ENCODE measurements at places on chromosomes 4 and X. TPM values are rescaled to one million over a fixed set of nuclear protein-coding genes. Genes with fewer than 3 reads are reported as not detected.

DNA sequence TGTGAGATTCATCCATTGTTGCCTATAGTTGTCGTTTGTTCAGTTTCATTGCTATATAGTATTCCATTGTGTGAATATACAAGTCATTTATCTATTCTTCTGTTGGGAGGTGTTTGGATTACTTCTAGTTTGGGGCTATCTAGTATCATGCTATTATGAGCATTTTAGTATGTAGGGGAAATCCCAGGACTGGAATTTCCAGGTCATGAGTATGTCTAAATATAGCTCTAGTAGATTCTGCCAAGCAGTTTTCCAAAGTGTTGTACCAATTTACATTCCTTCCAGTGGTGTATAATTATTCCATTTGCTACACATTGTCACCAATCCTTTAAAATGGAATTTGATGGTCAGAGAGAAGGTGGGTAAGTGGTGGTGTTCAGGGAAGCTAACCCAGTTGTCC is 30.1 kb downstream of the EGFL6 start:
- no peak for ATAC-seq

DNA sequence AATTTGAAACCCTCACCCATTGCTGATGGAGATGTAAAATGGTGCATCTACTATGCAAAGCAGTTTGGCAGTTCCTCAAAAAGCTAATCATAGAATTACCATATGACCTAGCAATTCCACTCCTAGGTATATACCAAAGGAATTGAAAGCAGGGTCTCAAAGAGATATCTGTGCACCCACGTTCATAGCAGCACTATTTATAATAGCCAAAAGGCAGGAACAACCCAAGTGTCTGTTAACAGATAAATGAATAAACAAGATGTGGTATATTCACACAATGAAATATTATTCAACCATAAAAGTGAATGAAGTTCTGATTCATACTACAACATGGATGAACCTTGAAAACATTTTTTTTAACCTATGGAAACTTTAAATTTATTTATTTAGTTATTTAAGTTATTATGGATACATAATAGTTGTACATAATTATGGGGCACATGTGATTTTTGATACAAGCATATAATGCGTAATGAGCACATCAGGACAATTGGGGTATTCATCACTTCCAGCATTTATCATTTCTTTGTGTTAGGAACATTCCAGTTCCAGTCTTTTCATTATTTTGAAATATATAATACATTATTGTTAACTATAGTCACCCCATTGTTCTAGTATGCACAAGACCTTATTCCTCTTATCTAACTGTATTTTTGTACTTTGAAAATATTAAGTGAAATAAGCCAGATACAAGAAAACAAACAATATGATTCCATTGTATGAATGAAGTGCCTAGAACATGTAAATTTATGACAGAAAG is 205.6 kb upstream of the CNKSR2 start:
- no peak for ATAC-seq

DNA sequence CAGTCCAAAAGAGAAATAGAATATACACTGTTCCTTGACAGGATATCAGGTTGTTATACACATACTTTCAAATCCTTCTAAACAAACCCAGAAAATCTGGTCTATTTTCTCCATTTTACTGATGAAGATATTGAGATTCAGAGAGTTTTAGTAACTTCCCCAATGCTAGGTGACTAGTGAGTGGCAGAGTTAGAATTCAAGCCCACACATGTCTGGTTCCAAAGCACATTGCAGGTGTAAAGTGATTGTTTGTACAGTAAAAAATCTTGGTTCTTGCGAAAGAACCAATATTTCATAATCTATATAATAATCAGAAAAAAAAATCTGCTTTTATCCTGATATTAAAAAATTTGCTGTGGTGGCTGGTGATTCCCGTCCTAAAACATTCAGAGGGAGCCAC is 39.5 kb upstream of the EMCN start:
- no peak for ATAC-seq

GRCh38 chr4:42786350-42787078 is 106.0 kb upstream of the GRXCR1 start:
- ATAC-seq, result no peak

- ATAC-seq, result no peak
Measured at GRCh38 chr4:118367361-118367760, 14.6 kb upstream of the PRSS12 start.

DNA sequence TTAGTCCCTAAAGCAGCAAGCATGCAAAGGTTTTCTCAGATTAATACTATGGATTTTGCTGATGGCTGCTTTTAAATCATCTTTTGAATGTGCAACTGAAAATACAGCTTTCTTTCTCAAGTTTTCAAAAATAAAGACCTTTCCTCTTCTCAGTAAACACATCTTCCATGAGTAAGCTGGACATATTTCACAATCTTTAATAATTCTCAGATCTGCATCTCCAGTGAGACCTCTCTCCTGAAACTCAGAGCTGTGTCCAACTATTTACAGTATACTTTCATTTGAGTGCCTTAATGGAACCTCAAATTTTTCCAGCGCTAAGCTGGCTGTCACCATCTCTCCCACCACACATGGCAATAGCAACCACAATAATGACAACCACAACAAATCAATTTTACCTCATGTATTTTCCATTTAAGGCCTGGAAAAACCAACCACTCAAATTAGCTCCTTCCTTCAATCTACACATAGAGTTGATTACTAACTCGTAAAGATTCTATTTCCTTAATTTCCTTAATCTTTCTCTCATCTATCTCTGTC is 192.4 kb upstream of the RPL34 start:
- ATAC-seq, result no peak

DNA sequence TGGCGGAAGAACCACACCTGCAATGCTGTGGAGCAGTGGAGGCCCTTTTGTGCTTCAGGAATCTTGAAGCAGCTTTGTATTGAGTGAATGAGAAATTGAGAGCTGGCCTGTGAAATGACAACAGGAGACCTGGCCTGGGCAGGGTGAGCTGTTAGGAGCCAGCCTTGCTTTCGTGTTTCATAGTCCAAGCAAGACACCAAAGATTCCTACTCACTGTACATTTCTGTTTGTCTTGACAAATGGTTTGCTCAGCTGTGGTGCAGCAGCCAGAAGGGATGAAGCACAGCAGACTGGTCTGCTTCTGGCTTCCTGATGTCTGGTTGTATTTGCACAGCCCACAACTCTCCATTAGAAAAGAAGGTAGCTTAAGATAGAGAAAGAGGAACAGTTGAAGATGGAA is 96.5 kb downstream of the GATB start:
- no peak for ATAC-seq

GRCh38 chr4:185242749-185243533 is 33.5 kb downstream of the SNX25 start:
- no peak for ATAC-seq

GRCh38 chr4:174697202-174697601 is 131.8 kb downstream of the GLRA3 start:
- ATAC-seq, result no peak

DNA sequence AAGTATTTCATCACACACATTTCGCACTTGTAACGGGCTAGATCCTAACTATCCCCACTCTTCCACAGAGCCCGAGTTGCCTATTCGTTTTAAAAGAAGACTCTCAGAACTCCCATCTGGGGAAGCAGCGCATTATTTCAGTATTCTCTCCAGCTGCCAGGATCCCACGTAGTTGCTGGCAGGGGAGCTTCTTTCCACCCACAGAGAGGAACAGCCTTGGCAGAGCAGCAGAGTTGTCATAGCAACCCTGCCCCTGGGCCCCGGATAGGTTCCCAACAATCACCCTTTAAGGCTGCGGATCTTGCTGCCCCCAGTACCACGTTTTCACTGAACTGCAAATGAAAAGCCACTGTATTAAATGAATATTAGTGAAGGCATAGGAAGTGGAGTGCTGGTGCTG is 106.7 kb downstream of the GPM6A start:
- ATAC-seq, result no peak

DNA sequence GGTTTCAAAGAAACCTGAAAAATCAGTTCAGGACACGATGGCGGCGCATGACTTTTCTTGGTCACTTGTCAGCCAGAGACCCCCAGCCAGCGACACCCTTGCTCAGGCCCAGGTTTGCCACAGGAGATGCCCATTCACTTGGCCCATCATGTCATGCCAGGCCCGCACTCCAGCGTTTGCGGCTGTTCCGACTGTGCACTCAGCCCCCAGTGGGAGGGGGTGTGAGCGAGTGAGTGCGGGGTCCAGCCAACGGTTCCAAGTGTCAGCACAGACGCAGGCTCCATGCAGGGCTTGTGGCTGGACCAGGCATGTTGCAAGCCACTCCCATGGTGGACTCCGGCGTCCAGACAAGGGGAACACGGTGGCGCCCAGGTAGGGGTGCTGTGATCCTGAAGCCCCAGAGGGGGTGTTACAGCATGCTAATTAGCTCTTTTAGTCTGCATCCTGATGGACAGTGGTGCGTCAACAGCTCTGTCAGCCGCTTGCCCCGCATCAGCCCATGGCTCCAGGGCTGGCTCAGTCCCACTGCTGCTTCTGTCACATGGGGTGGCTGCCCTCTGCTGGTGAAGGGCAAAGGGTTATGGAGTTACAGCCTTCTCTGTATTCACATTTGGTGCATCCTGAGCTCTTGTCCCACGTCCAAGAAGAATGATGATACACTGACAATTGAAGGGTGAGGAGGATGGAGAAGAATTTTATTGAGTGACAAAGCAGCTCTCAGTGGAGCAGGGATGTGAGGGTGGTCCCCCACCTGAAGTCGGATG is 3.7 kb upstream of the MAEA start:
- no peak for ATAC-seq

GRCh38 chrX:9676738-9677097 is 88.9 kb downstream of the GPR143 start:
- no peak for ATAC-seq

DNA sequence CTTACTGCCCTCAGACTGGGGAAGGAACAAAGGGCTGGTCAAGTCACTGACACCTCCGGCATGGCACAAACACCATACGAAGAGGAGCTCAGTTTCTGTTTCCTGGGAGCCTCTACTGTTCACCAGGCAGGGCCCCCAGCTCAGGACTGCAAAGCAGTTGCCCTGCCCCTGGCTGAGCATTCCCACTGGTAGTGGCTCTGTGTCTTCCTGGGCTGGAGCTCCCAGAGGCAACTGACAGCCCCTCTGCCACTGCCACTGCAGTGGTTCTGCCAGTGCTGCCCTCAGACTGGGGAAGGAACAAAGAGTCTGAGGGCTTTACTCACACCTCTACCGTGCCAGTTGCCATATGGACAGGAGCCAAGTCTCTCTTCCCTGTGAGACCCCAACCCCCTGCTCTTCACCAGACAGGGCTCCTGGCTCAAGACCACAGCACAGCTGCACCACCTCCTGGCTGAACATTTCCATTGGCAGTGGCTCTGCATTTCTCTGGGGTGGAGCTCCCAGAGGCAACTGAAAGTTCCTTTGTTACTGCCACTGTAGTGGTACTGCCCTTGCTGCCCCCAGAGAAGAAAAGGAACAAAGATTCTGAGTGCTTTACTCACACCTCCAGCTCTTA is 67.9 kb downstream of the SMARCA5 start:
- no peak for ATAC-seq

- ATAC-seq, result no peak
Measured at GRCh38 chrX:50067435-50068284, 133.1 kb downstream of the AKAP4 start.

DNA sequence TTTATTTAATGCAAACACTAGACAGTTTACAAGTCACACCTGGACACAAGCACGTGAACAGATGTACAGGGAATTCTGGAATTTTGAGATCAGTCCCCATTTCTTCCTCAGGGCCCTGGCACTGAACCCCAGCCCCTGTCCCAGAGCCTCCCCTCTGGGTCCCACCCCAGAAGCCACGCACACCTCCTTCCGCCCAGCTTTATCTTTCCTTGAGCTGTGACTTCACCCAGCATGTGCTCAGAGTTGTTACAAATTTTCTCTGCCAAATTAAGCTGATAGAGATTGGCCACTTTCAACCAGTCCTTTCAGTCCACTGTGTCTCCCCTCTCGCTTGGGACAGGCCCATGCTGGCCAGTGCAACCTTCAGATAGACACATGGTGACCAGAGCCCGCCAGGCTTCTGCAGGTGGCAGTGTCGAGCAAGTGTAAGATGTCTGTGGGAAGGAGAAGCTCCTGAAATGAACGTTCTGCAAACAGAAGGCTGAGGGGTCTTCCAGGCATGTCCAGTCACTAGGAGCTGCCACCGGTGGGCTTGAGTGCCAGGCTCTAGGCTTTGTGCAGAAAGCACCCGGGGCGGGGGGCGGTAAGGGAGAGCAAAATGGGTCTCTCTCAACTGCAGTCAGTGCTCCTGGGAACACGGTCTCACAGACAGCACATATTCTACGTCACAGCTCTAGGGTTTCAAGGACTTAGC is 73.3 kb downstream of the MTMR1 start:
- ATAC-seq, result no peak

DNA sequence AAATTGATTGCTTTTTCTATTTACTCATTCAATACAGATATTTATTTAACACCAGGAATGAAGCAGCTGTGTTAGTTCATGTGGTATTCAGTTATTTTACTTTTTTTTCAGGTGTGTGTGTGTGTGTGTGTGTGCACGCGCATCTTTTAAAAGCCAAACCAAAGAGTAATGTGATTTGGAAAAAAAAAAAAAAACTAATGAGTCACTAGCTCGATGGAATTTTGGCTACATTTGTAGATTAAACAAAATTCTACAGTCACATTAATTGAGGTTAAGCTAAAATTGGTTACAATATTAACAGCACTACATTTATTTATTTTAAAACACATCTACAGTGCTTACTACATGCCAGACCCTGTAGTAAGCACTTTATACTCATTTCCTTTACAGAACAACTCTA is 66.8 kb downstream of the HHIP start:
- no peak for ATAC-seq

DNA sequence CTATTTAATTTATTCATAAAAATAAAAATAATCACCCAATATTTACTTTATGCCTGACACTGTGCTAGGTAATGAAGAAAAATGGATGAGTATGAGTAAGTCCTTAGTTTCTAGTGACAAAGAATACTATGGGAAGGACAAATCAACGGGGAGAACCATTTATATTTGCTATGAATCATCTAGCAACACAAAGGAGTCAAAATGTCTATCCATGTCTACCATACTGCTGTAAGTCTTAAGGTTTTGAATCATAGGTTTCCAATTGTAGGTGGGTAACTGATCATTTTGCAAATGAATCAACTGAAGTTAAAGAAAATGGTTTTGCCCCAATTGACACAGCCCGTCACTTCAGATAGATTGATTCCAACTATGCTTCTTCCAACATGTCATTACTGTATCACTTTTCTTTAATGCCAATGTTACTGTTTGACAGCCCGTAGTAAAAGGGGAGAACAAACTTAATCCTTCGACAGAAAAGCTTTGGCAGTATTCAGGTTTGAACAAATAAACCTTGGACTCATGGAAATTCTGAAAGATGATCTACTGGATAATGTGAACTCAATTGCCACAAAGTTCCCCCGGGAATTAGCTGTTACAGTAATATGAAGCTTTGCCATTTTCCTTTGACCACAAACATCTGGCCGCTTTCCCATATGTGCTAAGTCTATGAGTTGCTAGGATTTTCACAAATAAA is 3.2 kb downstream of the TDO2 start:
- ATAC-seq, result no peak

GRCh38 chrX:108186811-108187210 is 95.2 kb downstream of the ATG4A start:
- no peak for ATAC-seq

- no peak for ATAC-seq
Measured at GRCh38 chrX:458631-459061, 71.9 kb upstream of the PPP2R3B start.

PITX2 gene
- total RNA-seq, result 2.1 TPM

WDR17 gene
- total RNA-seq, result 0.48 TPM

ITIH6 gene
- not detected for total RNA-seq

HSFX3 gene
- total RNA-seq, result not detected

PDHA2 gene
- not detected for total RNA-seq

MAGEB17 gene
- total RNA-seq, result not detected

SASH3 gene
- 1.6 TPM for total RNA-seq

Data from esophagus mucosa (tissue), 1 donor.